ENCODE measurements at places on chromosomes 13 and 19.

DNA sequence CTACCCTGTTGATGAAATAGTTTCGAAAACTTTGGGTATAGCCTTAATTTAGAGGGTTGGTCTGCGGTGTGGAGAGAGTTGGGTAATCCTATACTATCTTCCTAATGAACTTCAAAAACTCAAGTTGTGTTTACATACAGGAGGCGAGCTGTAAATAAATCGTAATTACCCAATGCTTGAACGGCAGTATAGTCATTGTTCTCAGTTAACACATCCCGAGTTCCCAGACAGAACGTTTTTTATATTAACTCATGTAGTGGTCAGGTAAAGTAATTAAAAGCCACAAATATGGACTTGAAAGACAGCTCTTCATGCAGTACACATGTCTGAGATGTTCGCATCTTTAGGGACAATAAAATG is 1.5 kb downstream of the PDS5B start:
- no peak for DNase-seq

GRCh38 chr13:76976490-76976889 is 15.4 kb upstream of the CLN5 start:
- no peak for DNase-seq

- no peak for DNase-seq
These were observed 60.7 kb upstream of the MCF2L start for GRCh38 chr13:112908342-112908741.

- DNase-seq, result no peak
These were observed 16.6 kb downstream of the POU4F1 start for GRCh38 chr13:78586706-78587105.

DNA sequence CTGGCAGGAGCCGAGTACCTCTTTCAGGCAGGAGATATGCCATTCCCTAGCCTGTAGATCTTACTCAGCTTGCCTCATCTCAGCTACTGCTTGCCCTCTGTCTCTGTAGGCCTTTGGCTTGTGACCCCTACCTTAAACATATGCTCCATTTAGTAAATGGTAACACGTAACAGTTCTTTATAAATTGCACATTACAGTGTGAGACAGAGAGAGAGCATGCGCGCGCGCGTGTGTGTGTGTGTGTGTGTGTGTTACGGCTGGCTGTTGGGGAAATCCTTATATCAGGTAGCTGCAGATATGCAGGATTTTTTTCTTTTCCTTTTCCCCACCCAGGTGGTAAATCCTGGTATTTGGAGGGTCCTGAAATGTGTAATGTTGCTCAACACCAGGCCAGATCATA is 4.2 kb downstream of the SPINT2 start:
- DNase-seq, result no peak

DNA sequence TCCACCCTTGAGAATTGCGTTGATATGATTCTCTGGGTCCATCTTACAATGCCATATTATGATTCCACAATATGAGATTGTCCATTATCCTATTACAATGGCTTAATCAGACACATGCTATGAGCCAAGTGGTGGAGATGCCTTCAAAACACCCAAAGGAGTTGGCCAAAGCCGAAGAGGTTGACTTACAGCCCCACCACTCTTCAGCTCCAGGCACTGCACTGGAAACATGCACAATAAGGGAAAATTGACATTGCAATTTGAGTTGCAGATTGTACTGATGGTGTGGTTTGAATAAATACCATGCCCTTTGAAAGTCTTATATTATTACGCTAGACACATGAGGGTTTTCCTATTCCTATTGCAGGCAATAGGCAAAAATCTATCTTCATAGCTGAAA is 75.4 kb upstream of the TNFSF11 start:
- no peak for DNase-seq

GRCh38 chr19:19595171-19595701 is 23.3 kb downstream of the PBX4 start:
- no peak for DNase-seq

DNA sequence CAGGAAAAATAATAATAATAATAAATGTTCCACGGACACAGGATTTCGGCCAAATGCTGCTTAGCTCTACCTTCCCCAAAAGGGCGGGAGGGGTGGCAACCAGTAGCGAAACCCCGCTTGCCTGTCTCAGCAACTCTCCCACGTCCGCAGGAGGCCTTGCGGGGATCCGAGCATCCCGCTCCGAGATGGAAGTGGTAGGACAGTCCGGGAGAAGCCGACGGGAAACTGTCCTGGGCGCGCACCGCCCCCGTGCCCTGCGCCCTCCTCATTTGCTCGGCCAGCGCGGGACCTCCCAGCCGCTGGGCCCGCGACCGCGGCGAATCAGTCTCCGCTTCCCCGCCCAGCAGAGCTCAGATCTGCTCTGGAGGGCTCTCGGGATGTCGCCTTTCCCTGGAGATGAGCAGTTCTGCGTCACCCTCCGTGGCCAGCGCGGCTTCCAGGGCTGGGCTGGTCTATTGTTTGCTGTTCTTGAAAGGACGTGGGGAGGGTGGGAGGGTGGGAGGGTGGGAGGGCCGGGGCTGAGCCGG is 48.9 kb upstream of the PABPC3 start:
- no peak for DNase-seq

- DNase-seq, result no peak
These were observed 27.9 kb upstream of the IGFL1 start for GRCh38 chr19:46201454-46202310.

- no peak for DNase-seq
These were observed 13.2 kb downstream of the PCDH8 start for GRCh38 chr13:52835071-52835839.
